Uterus (tissue), 4 donors: ENCODE measurements at places on chromosomes 7 and 10. TPM values are rescaled to one million over a fixed set of nuclear protein-coding genes. Genes with fewer than 3 reads are reported as not detected.

METTL27 gene
- 9.3 TPM for total RNA-seq

NODAL gene
- not detected for total RNA-seq

- no peak overlapping the region for H3K4me3 ChIP-seq
- H3K27ac ChIP-seq, result no peak overlapping the region
- H3K36me3 ChIP-seq, result no peaks in the 10 kb centered on the region
- no peak for DNase-seq
- no peaks in the 10 kb centered on the region for H3K27me3 ChIP-seq
- no peaks in the 10 kb centered on the region for H3K4me1 ChIP-seq
Measured at GRCh38 chr10:51733057-51733456, 33.7 kb upstream of the CSTF2T start.

- H3K27me3 ChIP-seq, result no peaks in the 10 kb centered on the region
- no peak overlapping the region for H3K27ac ChIP-seq
- H3K4me1 ChIP-seq, result no peaks in the 10 kb centered on the region
- DNase-seq, result no peak
- no peak overlapping the region for H3K4me3 ChIP-seq
Measured at GRCh38 chr10:97904576-97904975, 54.9 kb downstream of the GOLGA7B start.

GRCh38 chr7:70669854-70670253, 462.1 kb upstream of the GALNT17 start:
- H3K4me1 ChIP-seq, result no peaks in the 10 kb centered on the region
- H3K36me3 ChIP-seq, result no peaks in the 10 kb centered on the region
- H3K27ac ChIP-seq, result no peak overlapping the region
- no peak for DNase-seq
- H3K4me3 ChIP-seq, result no peak overlapping the region
- no peaks in the 10 kb centered on the region for H3K27me3 ChIP-seq

GRCh38 chr10:61991166-61991565, 89.7 kb downstream of the ARID5B start:
- peaks cover 13% of the 10 kb centered on the region for H3K4me1 ChIP-seq
- H3K36me3 ChIP-seq, result no peaks in the 10 kb centered on the region
- H3K27ac ChIP-seq, result no peak overlapping the region
- no peak overlapping the region for H3K4me3 ChIP-seq
- DNase-seq, result no peak

GRCh38 chr7:97499204-97499603, 232.7 kb upstream of the TAC1 start:
- DNase-seq, result no peak
- no peak overlapping the region for H3K4me3 ChIP-seq
- no peaks in the 10 kb centered on the region for H3K4me1 ChIP-seq
